Nasal cavity respiratory epithelium epithelial cell of viscerocranial mucosa (primary cell): ENCODE measurements at places on chromosomes 6 and 20. TPM values are rescaled to one million over a fixed set of nuclear protein-coding genes. Genes with fewer than 3 reads are reported as not detected.

The C2 gene
- total RNA-seq: 0.71 and 1.0 TPM in 2 replicates

The LY6G5B gene
- 0.68 and 3.3 TPM in 2 replicates for total RNA-seq

The KHDC1 gene
- 0.68 and 1.7 TPM in 2 replicates for total RNA-seq

The ZNF391 gene
- 1.0 and 6.5 TPM in 2 replicates for total RNA-seq

The MAS1 gene
- not detected in 2 replicates for total RNA-seq

The LAMA2 gene
- 0.21 and 0.68 TPM in 2 replicates for total RNA-seq

The RFX6 gene
- not detected in 2 replicates for total RNA-seq

The WFDC10A gene
- total RNA-seq: not detected in 2 replicates

The NR2E1 gene
- total RNA-seq: under 0.01 and 0.85 TPM in 2 replicates

The MYLK2 gene
- not detected in 2 replicates for total RNA-seq

The LRRC1 gene
- total RNA-seq: 27.1 and 29.4 TPM in 2 replicates

The ERVFRD-1 gene
- not detected in 2 replicates for total RNA-seq

The GLP1R gene
- not detected in 2 replicates for total RNA-seq
